Hypothalamus (tissue), 51 donors: ENCODE measurements at places on chromosomes 5 and 9.

DNA sequence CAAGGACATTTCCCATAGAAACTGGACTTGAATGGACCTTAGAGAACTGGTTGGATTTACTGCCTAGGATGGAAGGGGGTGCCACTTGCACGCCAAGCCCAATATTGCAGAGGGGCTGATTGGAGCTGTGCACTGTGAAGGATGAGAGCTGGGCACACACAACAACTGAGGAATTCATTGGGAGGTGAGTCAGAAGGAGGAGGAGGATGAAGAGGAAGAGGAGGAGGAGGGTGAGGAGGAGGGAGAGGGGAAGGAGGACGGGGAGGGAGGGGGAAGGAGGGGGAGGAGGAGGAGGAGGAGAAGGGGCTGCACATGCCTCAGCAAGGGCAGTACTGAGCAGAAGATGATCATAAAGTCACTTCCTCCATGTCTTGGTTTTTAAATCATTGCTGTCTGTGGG lies 5.7 kb upstream of the ICE1 start:
- DNase-seq: no peak

DNA sequence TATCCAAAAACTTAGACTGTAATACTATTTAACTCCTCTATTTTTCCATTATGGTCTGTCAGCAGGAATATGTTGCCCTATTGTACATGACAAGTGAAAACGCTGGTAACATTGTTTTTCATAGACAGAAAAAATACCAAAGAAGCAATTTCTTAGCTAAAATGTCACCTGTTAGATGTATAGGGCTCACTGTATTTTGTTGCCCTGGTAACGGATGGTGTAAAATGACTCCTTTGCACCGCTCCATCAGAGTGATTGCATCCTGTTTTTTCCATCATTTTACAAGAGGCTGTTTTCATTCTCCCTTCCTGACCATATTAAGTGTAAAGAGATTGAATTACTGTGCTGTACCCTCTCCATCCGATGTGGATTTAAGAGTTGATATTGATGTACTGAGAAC lies 460.1 kb upstream of the TLE4 start:
- DNase-seq: no peak

- no peak for DNase-seq
Measured at GRCh38 chr5:122707796-122708195, 67.1 kb upstream of the SNX2 start.

GRCh38 chr9:117247266-117247665 lies 167.6 kb downstream of the ASTN2 start:
- peak; percentile 43 for DNase-seq

DNA sequence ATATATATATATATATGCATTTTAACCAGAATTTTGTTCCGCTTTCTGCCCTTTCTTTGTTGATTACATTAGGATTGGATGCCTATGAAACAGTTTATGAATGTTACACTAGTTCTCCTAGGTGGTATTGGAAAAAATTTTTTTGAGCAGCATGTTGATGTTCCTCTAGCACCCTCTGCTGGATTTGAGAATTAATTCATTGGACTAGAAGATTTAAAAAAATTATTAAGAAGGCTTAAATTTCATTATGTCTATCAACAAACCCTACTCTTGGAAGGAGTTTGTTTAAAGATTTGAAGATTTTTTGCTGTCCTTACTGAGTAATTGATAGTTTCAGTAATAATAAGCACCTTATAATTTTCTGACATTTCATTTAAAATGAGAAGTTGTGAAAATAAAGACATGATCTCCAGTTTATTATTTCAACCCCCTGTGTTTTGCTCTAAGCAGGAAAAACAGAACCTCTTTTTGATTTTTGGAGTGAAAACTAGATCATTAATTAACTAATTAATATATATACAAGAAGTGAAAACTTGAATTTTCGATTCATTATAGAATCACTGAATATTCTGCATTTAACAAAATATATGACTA lies 89.6 kb downstream of the CCDC171 start:
- DNase-seq: no peak

DNA sequence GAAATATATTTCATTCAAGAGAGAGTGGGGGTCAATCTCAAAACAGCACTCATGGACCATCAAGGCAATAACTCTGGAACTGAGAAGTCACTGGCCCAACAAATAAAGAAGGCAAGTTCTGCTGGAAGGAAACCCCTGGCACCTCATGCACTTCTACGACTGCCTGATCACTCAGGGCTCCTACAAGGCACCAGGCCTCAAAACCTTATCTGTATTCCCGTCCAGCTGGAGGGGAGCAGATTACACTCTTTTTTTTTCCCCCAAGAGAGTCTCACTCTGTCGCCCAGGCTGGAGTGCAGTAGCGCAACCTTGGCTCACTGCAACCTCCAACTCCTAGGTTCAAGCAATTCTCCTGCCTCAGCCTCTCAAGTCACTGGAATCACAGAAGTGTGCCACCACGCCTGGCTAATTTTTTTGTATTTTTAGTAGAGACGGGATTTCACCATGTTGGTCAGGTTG lies 49.9 kb downstream of the P4HA2 start:
- no peak for DNase-seq

- DNase-seq: no peak
Measured at GRCh38 chr5:154331924-154332323, 113.9 kb upstream of the SAP30L start.

DNA sequence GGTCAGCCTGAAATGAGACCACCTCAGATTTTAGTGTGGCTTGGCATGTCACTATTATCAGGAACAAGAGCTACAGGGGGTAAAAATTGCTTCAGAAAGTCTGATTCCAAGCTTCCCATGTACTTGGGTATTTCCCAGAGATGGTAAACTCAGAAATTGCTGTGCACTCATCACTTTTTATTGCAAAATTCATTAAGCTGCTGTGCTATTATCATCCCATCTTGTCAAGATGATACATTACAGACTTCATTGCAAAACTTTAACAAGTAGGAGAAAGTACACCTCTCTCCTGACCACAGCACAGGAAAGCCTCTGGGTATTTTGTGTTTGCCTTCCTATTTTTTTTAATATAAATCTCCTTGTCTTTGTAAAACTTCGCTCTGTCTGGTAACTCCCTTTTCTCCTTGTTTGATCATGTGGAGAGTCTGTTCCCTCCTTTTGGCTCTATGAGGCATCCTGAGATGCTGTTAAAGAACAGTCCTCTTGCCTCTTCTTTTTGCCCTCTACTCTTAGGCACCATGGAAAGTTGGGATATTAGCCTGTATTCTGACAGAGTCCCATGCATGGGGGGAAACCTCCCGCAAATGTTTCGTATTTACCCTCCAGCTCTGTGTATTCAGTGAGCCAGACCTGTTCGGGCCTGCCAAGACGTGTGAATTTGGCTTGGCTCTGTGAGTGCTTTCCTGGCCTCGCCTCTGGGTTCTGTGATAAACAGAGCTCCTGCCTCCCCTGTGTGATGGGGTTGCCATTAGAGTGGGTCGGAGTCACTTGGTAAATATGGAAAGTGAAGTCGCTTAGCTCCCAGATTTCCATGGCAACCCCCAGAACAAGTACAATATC lies 260.7 kb downstream of the NR3C1 start:
- no peak for DNase-seq

DNA sequence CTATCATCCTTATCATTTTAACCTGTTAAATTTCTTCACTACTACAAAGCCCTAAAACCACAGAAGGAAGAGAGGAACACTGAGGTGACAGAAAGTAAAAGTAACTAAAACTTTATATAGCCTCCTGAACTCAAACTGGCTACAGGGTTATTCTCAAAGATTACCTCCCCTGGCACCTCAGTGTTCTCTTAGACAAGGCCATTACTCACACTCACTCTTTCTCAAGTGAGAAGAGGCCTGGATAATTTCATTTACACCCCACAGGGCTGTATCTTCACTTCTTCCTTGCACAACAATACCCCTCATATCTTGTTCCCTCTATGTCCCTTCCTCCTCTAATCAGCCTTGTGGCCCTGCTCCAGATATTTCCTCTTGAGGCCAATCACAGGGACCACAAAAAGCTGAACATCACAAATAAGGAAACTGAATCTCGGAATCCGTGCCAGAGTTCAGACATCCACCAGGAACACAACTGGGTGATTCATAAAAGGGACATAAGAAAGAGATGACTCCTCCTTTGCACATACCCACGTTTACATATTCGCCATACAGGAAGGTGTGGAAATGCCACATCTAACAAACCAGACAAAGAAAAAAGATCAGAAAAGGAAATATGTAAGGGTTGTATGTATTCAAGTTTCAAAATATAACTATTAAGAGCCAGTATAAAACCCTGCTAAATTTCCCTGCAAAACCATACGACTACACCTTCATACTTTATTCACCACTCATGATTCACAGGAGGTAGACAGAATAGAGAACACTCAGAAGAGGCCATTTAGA lies 1.7 kb upstream of the KLHL3 start:
- DNase-seq: no peak

GRCh38 chr5:44257653-44258365 lies 131.4 kb downstream of the FGF10 start:
- DNase-seq: no peak

- no peak for DNase-seq
Measured at GRCh38 chr5:135553688-135554462, 18.1 kb upstream of the NEUROG1 start.

DNA sequence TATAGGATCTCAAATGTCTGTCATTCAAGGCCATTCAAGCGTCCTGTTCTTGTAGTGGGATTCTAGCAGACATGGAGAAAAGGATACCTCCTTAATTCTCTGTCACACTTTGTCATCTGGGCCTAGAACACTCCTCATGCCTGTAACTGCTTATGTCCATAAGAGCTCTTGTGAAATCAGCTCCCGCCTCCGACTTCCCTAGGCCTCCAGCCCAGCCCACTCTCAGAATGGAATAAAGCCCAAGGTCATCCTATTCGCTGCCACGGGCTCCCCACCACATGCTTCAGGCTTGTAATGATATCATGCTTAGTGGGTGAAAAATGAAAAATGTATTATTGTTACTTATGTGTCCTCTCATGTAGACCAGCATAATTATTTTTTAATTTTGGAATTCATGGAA lies 632.5 kb downstream of the ISL1 start:
- DNase-seq: no peak

- DNase-seq: no peak
Measured at GRCh38 chr9:74526215-74526614, 29.1 kb downstream of the RORB start.

GRCh38 chr5:98796197-98796972 lies 22.9 kb downstream of the RGMB start:
- no peak for DNase-seq

DNA sequence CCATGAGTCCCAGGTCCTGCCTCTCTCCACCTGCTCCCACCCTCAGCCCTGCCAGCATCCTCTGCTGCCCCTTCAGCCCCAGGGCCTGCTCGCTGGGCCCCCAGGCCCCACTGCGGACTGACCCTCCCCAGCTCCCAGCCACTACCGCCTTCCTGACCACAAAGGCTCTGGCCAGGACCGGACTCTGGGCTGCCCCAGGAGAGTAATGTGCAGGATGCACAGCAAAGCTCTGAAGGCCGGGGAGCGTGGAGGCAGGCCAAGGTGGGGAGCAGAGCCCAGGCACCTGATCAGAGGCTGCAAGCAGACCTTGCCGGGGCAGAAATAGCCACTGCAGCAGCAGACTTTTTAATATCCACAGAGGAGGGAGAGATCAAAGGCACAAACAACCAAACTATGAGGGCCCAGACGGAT lies 27.9 kb downstream of the IPPK start:
- no peak for DNase-seq

DNA sequence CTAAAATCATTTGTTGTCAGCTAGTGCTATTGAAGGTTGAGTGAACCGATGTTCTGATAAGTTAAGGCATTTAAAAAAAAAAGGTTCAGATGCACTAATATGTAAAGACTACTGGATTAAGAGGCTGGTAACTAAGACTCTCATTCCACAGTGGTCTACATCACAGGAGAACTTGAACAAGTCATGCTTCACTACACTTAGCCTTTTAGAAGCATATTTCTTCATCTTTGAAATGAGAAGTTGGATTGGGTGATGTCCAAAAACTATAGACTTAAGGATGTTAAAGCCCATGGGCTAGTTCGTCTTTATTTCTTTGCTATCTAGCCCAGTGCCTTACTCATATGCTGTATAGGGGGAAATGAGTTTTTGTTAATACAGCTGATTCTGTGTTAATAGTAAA lies 107.2 kb downstream of the NDUFS4 start:
- DNase-seq: no peak

- peak; percentile 23 for DNase-seq
Measured at GRCh38 chr5:32017692-32018367, 156.3 kb downstream of the GOLPH3 start.

DNA sequence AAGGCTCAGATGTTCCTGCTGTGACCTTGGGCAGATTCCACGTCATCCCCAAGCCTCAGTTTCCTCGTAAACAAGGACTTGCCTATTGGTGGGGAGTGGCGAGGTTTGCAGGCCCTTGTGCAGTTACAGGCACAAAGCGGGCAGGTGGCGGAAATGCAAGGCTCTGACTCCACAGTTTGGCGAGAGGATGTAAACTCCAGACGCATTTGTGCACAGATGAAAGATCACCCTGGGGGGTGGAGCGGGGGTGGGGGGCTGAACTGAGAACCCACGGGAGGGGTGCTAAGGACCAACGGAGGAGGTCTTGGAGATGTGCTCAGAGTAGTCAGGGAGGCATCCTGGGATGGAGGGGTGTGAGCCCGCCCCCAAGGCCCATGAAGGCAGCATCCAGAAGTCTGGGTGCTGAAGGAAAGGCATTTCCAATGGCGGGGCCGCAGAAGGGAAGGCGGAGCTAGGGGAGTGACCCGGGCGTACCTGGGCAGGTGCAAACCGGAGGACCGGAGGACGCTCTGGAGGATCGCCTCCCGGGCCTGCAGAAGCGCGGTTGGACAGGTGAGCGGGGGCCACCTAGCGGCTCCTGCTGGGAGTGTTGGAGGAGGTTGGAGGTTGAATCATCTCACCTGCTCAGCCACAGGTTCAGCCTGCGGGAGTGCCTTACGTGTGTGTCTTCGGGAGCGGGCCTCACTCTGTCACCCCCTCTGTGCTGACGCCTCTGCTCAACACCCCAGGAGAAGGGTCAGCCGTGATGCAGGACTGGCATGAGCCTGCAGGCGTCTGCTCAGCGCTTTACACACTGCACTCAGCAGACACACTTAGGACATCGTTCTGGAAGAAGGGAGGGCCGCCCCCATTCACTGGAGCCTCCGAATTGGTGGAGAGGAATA lies 1.9 kb upstream of the FIBCD1 start:
- peak; percentile 48 for DNase-seq

GRCh38 chr5:68891718-68892117 lies 202.1 kb upstream of the SLC30A5 start:
- no peak for DNase-seq

GRCh38 chr5:95741458-95741857 lies 10.3 kb downstream of the RHOBTB3 start:
- no peak for DNase-seq

GRCh38 chr9:107024193-107024592 lies 161.2 kb downstream of the ZNF462 start:
- no peak for DNase-seq

DNA sequence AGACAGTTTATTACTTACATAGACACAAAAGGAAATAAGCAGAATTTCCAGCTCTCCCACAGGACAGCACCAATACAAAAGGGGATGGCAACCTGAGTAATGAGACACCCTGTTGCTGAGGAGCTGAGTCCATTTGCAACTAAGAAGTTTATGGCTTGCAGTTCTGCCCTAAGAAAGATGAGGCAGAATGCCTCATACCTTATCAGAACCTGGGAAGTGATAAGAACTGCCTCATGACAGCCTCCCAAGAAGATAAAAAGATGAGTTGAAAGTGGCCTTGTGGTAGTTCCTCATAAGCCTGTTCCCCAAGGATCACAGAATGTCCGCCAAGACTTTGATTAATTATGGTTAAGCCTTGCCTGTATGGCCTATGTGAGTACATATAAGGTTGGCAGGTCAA lies 41.7 kb downstream of the ZMAT2 start:
- no peak for DNase-seq

GRCh38 chr9:27599870-27600238 lies 26.6 kb upstream of the C9orf72 start:
- DNase-seq: no peak
